ENCODE measurements at places on chromosomes 5 and 9. TPM values are rescaled to one million over a fixed set of nuclear protein-coding genes. Genes with fewer than 3 reads are reported as not detected.

The ANKRD20A1 gene
- not detected for total RNA-seq

The FIBCD1 gene
- total RNA-seq = not detected

The LCN6 gene
- total RNA-seq = not detected

The EGFL7 gene
- 1.1 TPM for total RNA-seq

The CCDC192 gene
- not detected for total RNA-seq

The BARHL1 gene
- not detected for total RNA-seq

The SAXO1 gene
- total RNA-seq = not detected

The FABP6 gene
- not detected for total RNA-seq

The CDO1 gene
- total RNA-seq = not detected

The RASGEF1C gene
- not detected for total RNA-seq

The MYO10 gene
- total RNA-seq = not detected

The KYAT1 gene
- total RNA-seq = 20.6 TPM

The SUSD3 gene
- 40.1 TPM for total RNA-seq

The PCDHGB2 gene
- 0.12 TPM for total RNA-seq

The IL5 gene
- total RNA-seq = 0.35 TPM

The ARSI gene
- not detected for total RNA-seq

The FAXDC2 gene
- total RNA-seq = not detected

The ANKRD34B gene
- not detected for total RNA-seq

The TAF11L3 gene
- total RNA-seq = not detected

The DRD1 gene
- total RNA-seq = not detected

The PJA2 gene
- 54.2 TPM for total RNA-seq

All from activated CD8-positive, alpha-beta memory T cell treated with anti-CD3 and anti-CD28 coated beads, Interleukin-2, amount 10 ng/mL, durations not matched to agents 7 days and 5 days (primary cell).